NCI-H1417 treated with DMSO at 0.1 percent for 48 hours (cell line): ENCODE measurements at places on chromosomes 11 and 22.

DNA sequence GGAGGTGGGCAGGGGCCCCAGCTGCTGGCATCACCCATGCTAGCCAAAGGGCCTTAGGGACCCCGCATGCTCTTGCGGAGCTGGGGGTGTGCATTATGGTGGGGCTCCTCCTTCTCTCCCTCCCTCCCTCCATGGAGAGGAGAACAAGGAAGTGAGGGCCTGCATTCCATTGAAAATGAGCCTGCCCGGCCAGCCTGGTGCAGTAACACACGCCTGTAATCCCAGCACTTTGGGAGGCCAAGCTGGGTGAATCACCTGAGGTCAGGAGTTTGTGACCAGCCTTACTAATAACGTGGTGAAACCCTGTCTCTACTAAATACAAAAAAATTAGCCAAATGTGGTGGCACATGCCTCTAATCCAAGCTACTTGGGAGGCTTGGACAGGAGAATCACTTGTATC, 22.4 kb downstream of the SNAP29 start:
- DNase-seq = no peak

DNA sequence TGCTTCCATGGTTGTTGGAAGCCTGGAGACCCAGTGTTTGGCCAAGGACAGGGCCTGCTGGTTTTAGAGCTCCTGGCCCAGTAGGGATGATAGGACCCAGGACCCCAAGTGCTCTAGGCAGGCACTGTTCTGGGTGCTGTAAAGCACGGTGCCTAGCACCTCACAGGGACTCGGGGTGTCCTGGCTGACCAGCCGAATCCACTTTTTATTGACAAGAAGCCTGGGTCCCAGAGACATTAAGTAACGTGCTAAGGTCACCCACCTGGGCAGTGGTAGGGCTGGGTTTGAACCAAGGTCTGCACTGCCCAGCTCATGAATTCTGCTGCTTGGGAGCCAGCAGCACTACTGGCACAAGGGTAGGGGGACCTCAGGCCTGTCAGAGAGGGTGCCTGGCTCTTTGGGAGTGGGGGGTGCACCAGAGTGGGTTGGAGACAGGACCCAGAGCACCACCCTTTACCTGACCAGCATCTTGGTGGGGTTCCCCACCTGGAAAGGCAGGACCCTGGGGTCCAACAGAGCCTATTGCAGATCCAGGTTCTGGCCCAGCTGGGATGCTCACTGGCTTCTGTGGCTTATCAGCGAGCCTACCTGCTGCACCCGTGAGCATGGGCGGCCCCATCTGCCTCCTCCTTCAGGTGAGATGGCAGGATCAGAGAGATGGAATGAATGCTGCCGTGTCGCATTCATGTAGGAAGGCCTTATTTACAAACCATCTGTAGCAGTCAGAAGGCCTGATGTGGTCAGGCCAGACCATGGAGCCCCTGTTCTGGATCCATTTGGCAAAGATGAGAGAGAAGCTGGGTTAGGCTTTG, 52.0 kb downstream of the BCR start:
- no peak for DNase-seq

DNA sequence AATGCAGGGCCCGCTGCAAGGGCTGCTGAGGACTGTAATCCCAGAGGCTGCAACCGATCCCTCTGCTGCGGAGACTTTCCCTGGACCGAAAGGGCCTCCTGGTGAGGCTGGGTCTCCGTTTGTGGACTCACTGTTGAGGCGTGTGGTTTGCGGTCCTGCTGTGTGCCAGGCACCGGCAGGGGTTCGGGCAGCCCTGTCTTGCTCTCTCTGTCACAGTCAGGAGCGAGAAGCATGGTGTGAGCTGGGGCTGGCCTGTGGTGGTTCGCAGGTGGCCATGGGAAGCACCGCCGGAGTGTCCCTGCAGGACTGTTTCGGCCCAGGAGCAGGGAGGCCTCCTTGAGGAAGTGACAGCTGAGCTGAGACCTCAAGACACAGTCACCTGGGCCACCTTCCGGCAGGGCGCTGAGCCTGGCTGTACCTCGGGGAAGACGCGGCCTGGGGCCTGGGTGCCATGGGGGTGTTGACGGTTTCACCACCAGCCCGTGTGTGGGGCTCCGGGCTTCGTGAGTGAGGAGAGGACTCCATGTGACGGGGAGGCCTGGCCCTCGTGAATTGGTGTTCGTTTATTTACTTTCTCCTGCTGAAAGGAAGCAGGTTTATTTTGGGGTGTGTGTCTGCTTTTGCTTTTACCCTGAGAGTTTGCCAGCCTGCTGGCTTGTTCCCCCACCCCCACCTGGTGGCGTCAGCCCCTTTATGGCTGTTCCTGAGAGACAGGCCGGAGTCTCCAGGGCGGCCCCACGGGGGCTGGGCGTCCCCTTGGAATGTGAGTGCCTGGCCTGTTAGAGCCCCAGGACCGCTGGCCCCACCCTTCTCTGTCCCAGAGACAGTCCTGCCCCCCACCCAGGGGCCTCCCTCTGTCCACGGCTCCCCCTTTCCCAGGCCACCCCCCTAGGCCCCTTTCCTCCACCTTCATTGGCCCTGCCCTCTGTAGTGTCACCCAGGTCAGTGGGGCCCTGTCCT, 122.5 kb downstream of the KCNQ1OT1 start:
- DNase-seq = no peak

GRCh38 chr22:20542736-20543135, 35.3 kb downstream of the MED15 start:
- DNase-seq = no peak

- DNase-seq = no peak
Observed at GRCh38 chr11:119932828-119933562, 204.0 kb upstream of the NECTIN1 start.

- DNase-seq = no peak
Observed at GRCh38 chr11:35322318-35322979, 96.9 kb downstream of the SLC1A2 start.
